ENCODE measurements at places on chromosomes 7 and 10.
A peak's percentile ranks its signal among the peaks of the same experiment; 100 is the strongest.

DNA sequence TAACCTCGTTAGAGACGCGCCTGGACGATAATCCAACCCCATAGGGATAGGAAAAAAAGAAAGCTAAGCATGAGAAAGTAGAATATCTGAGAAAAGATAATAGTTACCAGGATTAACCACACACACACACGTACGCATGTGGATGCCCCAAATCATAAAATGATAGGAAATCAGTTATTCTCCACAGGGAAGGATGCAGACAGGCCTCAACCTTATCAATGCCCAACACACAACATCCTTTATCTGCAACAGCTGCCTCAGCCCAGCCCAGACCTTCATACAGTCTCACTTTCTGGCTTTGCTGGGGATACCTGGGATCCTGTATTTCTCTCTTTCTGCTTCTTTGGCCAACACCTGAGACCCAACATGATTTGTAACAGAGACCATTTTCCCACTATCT, 123.0 kb downstream of the NOC3L start:
- no peak for DNase-seq

- DNase-seq: no peak
Observed at GRCh38 chr10:127368929-127369328, 172.5 kb upstream of the INSYN2A start.

DNA sequence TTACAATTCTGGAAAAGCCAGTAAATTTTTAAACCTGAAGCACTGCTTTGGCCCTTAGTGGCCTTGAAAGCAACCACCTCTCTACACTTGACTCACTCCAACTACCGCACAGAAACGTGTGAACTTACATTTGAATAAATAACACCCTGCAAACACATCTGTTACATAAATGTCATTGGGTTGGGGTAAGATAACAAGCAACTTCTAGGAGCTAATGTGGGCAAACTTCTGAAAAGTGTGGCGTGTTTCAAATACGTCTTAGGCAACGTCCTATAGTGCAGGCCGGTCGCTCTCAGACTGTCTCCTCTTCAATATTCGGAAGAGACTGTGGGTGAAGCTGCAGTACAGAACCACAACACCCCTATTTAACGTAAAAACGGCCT, 474 bp downstream of the ORC5 start:
- DNase-seq: peak; percentile 23

- no peak for DNase-seq
Observed at GRCh38 chr7:157493776-157494175, 157.0 kb downstream of the DNAJB6 start.

DNA sequence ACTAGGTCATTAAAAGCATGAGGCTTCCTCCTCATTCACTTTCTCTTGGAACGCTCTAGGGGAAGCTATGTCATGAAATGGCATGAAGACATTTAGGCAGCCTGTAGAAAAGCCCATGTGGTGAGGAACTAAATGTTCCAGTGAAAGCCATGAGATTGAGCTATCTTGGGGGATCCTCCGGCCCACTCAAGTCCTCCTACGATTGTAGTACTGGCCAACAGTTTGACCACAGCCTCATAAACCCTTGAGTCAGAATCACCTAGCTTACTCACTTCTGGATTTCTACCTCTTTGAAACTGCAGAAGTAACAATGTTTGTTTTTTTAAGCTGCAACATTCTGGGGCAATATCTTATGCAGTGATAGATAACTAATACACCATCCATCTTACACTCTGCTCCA, 605.1 kb downstream of the SORCS1 start:
- no peak for DNase-seq

DNA sequence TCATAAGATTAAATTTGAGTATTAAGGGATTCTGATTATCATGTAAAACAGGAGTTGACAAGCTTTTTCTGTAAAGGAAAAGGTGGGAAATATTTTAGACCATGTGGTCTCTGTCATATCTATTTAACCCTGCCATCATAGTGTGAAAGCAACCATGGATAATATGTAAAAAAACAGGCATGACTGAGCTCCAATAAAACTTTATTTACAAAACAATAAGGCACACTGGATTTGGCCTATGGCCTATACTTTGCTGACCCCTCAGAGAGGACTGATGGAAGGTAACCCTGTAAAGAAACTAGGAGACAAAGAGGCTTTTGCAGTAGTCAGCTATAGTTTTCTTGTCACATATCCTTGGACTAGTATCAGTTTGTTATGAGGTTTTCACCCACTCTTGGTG, 130.5 kb upstream of the CDK13 start:
- no peak for DNase-seq

- no peak for DNase-seq
Observed at GRCh38 chr7:96671854-96672253, 37.8 kb downstream of the SEM1 start.

GRCh38 chr7:628402-628763, 98.1 kb upstream of the DNAAF5 start:
- DNase-seq: no peak

- no peak for DNase-seq
Observed at GRCh38 chr7:159033473-159033825, 111.2 kb downstream of the VIPR2 start.

DNA sequence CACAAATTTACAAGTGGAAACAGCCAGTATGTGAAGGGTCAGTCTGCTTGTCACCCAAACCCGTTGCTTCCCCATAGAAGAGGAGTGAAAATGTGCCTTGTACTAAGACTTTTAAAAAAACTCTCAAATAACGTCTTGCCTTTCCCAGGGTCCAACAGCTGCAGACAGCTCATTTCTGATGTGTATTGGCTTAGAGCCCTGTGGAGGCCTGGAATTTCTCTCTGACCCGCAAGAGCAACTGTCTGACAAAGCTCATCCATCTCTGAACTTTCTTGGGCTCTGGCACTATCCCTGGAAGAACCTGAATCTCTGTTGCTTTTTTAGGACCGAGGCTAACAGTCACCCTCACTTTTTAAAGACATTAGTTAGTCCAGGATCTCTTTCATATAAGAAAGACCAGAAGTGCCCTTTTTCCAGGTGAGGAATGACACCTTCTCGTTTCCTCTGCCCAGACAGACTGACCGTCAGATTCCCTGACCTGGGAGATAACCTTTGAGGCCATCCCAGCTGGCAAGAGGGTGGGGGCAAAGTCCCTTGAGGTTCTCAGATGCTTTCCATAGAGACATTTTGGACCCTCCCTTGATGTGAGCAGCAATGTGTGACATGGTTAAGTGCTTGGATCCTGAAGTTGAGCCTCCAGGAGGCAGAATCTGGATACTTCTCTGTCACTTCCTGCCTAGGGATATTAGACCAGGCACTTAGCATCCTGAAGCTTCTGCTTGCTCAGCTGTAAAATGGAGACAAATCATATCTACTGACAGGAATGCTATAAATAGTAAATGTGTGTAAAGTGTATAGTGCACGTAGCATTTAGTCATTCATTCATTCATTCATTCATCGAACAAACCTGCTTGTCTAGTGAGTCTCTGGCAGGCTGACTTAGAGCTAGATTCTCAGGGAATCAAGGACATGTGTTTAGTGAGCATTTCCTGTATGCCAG, 4.5 kb upstream of the NODAL start:
- DNase-seq: no peak

- no peak for DNase-seq
Observed at GRCh38 chr10:86058964-86059363, 307.6 kb downstream of the GRID1 start.

DNA sequence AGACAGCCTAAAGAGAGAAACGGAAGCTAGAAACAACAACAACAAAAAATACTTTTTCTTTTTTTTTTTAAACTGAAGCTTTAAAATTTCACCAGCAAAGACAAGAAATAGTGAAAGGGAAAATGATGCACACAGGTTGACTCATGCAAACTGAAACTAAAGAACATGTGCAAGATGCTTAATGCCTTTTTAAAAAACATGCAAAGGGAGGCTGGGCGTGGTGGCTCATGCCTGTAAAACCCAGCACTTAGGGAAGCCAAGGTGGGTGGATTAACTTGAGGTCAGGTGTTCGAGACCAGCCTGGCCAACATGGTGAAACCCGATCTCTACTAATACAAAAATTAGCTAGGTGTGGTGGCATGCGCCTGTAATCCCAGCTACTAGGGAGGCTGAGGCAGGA, 15.1 kb upstream of the CUBN start:
- no peak for DNase-seq

DNA sequence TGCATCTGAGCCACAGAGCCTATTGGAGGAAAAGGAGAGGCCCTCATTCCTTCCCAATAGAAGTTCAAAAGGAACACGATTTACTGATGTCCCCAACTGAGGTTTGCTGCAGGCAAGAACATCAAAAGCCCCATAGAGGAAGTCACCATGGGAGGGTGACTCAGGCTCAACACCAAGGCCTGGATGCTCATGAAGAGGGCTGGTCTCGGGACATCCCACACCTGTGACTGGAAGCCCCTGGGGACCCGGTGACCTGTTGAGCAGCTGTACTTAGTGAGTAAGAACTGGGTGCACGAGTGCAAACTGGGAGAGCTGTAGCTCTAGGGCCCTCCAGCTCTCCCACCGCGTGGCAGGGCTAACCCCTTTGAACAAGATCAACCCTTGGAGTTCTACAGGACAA, 38.0 kb downstream of the CYTH3 start:
- DNase-seq: peak; percentile 56

GRCh38 chr7:142537760-142538159, 211.5 kb upstream of the PRSS1 start:
- no peak for DNase-seq

DNA sequence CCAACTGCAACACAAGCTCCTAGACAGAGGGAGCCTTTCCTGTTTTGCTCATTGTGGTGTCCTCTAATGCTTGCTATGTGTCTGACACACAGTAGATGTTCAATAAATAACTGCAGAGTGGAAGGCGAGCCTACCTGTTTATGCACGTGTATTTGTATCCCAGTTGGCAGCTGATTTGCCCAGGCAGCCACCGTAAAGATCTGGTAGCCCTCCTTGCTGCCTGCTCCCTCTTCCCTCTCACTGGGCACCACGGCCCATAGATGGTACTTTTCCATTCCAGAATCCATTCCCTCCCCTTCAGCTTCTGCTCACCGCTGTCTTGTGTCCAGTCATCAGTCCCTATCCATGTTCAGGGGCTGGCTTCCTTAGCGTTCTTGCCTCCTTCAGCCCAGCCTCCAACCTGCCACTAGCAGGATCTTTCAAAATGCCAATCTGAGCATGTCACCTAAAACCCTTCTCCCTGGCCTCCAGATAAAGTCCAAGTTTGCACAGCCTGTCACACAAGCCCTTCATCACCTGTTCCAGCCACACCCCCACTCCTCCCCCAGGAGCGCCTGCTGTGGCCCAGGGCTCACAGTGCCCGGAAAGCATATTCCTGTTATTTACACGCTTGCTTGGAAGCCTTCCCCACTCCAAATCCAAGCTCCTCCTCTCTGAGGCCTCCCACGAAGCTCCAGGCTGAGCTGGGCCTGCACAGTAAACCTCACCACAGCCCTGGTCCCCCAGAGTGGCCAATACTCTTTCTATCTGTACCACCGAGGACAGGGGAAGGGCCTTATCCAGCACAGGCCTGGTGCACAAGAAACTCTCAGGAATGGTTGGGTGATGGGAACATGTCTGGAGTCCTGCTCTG, 21.0 kb downstream of the ZCCHC24 start:
- DNase-seq: no peak

DNA sequence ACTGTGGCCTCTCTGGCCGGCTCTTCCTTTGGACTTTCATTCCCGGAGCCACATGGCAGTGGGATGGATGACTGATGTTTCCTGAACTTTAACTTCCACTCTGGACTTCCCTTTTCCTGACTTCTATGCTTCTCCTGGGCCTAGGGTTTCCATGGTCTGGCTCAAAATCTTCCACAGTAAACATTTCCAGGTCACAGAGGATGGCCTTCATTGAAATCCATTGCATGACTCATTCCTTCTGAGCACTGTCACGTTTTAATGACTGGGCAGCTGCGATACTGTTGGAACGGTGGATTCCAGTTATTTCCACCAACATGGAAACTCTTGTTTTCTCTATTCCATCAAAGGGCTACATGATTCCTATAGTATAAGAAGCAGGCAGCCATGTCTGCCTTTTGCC, 24.4 kb upstream of the ZNF273 start:
- no peak for DNase-seq

DNA sequence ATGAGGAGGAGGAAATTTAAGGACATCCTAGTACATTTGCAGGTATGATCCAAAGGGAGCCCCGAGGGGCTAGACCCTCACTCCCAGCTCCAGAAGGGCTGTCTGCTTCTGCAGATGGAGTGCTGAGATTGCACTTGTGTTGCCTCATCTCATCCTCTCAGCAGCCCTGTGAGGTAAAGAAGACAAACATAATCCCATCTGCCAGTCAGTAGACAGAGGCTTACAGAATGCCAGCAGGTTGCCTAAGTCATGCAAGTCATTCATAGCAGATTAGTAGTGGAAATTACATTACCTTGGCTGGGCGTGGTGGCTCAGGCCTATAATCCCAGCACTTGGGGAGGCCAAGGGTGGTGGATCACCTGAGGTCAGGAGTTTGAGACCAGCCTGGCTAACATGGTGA, 45.4 kb downstream of the BLVRA start:
- DNase-seq: no peak
